ENCODE measurements at places on chromosomes 16 and 17. TPM values are rescaled to one million over a fixed set of nuclear protein-coding genes. Genes with fewer than 3 reads are reported as not detected.

CES5A gene
- total RNA-seq, result not detected

NACA2 gene
- not detected for total RNA-seq

MT1G gene
- not detected for total RNA-seq

ABCA3 gene
- total RNA-seq, result 19.2 TPM

NOTUM gene
- 0.32 TPM for total RNA-seq

PPY gene
- not detected for total RNA-seq

CNTD1 gene
- not detected for total RNA-seq

HS3ST3B1 gene
- 0.49 TPM for total RNA-seq

CDT1 gene
- 34.3 TPM for total RNA-seq

SPATA32 gene
- 0.13 TPM for total RNA-seq

CXCL16 gene
- total RNA-seq, result 13.8 TPM

MGAT5B gene
- total RNA-seq, result 25.5 TPM

CHST4 gene
- total RNA-seq, result not detected

AIPL1 gene
- total RNA-seq, result not detected

SHBG gene
- total RNA-seq, result 0.64 TPM

CCL22 gene
- not detected for total RNA-seq

EIF3C gene
- 402 TPM for total RNA-seq

CSF3 gene
- not detected for total RNA-seq

SLC38A8 gene
- not detected for total RNA-seq
